ENCODE measurements at places on chromosomes 1 and 21.

- no peak for DNase-seq
Observed at GRCh38 chr1:228650141-228650540, 85.1 kb upstream of the RHOU start.

DNA sequence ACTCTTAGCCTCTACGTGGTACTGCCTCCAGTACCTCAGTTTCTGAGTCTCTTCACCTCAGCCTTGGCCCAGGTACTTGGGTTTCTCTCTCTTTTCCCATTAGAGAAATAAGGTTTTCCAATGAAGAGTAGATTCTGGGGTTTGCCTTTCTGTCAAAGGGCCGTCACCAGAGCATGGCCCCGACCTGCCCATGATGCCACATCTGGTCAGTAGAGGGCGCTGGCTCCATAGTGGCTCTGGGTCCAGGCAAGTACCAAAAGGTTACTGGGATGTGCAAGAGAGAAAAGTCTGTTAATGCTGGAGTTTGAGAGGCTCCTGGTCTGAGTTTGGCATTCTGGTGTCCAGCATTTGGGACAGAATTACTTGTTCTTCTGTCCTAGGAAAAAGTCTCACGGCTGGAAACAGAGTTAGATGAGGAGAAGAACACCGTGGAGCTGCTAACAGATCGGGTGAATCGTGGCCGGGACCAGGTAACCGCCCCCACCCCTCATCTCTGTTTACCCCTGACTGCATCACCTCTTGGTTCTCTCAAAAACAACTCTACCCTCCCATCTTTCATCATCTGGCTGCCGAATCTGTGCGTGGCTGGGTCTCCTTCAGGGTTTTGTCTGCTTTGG, 5.3 kb upstream of the TUFT1 start:
- peak; percentile 76 for DNase-seq

GRCh38 chr1:1680031-1680911, 12.3 kb downstream of the SLC35E2B start:
- no peak for DNase-seq

DNA sequence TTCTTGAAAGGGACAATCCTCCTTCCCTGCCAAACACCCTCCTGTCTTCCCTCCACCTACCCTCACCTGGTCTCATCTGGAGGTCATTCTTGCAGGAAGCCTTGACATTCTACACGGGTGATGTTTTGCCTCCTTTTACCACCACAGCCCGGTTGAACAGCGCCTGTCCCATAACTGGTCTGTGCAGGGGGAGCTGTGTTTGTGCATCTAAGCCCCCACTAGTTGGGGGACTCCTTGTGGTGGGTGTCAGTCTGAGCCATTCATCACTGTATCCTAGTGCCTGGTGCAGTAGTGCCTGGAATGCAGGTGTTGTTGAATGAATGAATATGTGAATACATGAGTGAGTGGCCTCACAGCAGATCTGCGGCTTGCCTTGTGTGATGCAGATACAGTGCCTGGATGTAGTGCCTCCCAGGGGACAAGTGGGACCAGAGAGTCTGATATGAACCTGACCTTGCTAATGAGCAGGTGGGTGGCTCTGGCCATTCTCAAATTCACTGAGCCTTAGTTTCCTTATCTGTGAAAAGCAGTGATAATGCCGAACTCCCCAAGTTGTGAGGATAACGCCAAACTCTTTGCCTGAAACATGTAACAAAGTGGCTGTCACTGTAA, 79.8 kb downstream of the OMA1 start:
- no peak for DNase-seq

DNA sequence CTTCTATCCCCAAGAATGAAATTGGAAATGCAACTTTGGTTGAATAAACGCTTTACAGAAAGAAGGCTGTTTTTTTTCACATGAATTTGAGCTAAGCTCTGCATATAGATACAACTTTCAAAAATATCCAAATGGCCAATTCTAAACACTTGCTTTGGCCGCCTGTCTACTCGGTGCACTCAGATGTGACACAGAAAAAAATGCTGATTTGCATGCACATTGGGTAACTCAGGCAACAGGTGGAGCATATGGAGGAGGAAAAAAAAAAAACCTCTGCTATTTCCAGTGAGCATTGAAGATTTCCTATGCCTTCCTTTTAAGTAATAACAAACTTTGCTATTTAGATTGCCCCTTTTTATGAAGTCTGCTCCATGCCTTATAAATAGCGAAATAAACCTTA, 262.5 kb downstream of the GRIK1 start:
- no peak for DNase-seq
